ENCODE measurements at places on chromosomes 2 and 18. TPM values are rescaled to one million over a fixed set of nuclear protein-coding genes. Genes with fewer than 3 reads are reported as not detected.
A peak's percentile ranks its signal among the peaks of the same experiment; 100 is the strongest.

The BUB1 gene
- total RNA-seq, result not detected

The NR4A2 gene
- total RNA-seq, result 8.7 TPM

The C2orf42 gene
- 9.5 TPM for total RNA-seq

DNA sequence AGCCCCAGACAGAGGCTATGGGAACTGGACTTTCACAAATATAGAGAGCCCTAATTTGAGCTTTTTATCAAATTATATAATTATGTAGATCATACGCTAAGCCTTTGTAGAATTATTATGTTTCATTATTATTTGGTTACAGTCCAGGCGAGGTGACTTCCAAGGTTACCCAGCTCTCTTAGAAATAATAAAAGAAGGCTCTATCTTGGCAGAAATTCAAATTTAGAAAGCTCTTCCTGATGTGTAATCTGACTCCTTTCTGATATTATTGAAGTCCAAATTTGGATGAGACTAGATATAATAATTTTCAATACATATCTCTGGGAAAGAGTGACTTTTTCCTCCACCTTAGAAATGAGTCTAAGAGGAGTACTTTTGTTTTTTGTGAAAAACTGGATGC, 4.8 kb upstream of the SLC38A11 start:
- H3K27ac ChIP-seq, result no peak overlapping the region
- no peaks in the 10 kb centered on the region for H3K4me1 ChIP-seq
- no peak overlapping the region for H3K4me3 ChIP-seq
- DNase-seq, result no peak
- H3K36me3 ChIP-seq, result no peaks in the 10 kb centered on the region

GRCh38 chr2:14140009-14140550, 492.4 kb upstream of the LRATD1 start:
- H3K27me3 ChIP-seq, result no peaks in the 10 kb centered on the region
- no peak for DNase-seq
- no peak overlapping the region for H3K27ac ChIP-seq

DNA sequence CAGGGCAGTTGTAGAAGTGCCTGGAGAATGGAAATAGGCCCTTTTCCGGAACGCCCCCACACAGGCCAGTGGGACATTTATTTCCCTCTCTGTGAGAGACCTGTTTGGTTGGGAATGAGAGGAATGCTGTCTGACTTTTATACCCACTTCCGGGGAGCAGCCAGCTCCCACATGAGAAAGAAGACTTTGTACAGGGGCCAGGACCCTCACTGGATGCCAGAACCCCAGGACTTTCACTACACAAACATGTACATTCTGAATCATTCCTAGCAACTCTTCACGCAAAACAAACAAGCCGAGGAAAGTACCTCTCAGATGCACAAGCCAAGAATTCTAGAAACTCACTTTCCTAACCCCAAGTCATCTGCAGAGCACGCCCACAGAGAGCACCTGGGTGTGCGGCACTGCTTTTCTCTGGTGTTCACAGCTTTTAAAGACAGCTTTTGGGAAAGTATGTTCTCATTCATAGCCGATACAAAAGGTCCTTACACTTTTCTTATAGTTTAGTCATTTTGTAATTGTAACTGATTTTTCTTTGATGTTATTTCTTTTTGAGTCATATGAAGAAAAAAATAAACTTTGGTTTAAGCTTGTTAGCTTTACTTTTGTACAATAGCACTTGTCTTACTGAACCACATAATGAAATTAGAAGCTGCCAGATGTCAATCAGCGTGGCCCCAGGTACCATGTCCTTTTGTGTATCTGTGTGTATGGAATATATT, 856.1 kb upstream of the ID2 start:
- H3K27me3 ChIP-seq, result no peaks in the 10 kb centered on the region
- H3K4me1 ChIP-seq, result no peaks in the 10 kb centered on the region
- H3K27ac ChIP-seq, result no peak overlapping the region
- no peak overlapping the region for H3K4me3 ChIP-seq
- no peaks in the 10 kb centered on the region for H3K36me3 ChIP-seq

DNA sequence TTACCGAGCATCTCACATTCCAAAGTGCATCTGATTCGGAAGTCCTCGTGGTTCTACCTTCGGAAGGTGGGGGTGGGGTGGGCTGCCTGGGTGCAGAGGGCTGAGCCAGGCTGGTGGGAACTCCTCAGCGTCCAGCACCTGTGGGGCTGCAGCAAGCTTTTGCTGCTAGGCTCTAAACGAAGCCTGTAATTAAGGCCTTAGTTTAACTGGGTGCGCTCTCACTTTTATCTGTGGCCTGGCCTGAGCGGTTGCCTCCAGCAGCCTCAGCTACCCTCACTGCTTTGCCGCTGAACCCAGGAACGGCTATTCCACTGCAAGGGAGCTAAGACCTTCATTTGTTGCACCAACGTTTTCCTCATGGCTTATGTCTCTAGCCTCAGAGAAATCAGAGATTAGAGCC, 48.4 kb downstream of the TMEM17 start:
- DNase-seq, result peak; percentile 38
- H3K36me3 ChIP-seq, result no peaks in the 10 kb centered on the region
- peak overlapping the region; percentile 35 for H3K27ac ChIP-seq
- H3K4me3 ChIP-seq, result peak overlapping the region; percentile 47

- no peaks in the 10 kb centered on the region for H3K4me1 ChIP-seq
- H3K27me3 ChIP-seq, result no peaks in the 10 kb centered on the region
Measured at GRCh38 chr2:47907039-47907781, 912 bp upstream of the FBXO11 start.

- no peaks in the 10 kb centered on the region for H3K4me1 ChIP-seq
- no peaks in the 10 kb centered on the region for H3K36me3 ChIP-seq
- no peak for DNase-seq
- H3K27ac ChIP-seq, result no peak overlapping the region
- no peak overlapping the region for H3K4me3 ChIP-seq
Measured at GRCh38 chr2:196431957-196432356, 207.6 kb upstream of the CCDC150 start.

- H3K27me3 ChIP-seq, result no peaks in the 10 kb centered on the region
- H3K36me3 ChIP-seq, result no peaks in the 10 kb centered on the region
- peak overlapping the region; percentile 39 for H3K4me3 ChIP-seq
Measured at GRCh38 chr18:59308248-59308937, 10.1 kb downstream of the CPLX4 start.

DNA sequence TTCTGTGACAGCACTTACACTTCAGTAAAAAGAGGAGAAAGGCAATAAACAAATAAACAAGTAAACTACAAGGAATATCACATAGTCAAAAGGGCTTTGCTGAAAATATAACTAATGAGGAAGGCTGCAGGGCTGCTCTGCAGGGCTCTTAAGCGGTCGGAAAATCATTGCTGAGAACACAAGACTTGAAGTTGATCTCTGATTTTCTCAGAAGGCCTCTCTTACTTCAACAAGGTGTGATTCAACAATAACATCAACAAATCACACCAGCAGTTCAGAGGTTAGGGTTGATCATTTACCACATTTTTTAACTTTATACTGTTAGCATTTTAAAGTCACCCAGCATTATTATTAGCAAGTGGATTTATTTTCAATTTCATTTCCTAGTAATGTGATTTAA, 215.6 kb downstream of the ARHGAP15 start:
- H3K36me3 ChIP-seq, result no peaks in the 10 kb centered on the region
- no peaks in the 10 kb centered on the region for H3K4me1 ChIP-seq
- no peaks in the 10 kb centered on the region for H3K27me3 ChIP-seq
- DNase-seq, result no peak
